ENCODE measurements at places on chromosomes 12 and 14.

DNA sequence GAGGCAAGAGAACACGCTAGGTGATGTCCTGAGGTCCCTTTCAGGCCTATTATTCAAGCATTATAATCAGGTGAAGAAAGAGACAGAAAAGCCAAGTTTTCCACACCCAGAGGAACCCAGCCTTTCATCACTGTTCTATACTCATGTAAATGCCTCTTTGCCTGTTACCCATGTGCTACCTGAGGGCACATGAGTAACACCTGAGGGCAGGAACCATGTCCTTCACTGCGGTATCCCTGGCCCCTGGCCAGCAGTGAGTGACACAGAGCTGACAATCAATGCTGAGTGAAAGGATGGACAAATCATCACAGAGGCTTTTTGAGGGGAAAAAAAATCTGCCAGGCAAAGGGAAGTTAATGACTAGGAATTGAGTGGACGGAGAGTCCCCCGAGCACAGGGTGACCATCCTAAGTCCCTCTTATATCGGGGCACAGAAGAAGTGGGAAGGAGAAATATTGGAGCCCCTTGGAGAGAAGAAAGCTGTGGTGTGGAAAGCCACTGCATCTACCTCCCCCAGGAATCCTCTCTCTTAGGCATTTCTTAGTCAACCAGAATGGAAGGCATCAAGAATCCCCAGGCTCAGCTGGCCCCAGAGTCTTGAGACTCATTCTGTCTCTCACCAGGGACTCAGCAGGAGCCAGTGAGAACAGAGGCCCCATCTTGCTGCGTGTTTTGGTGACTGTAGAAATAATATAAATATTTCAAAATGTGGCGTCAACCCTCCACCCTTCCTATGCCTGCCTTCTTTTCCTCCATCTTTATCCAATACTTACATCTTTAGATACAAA, 212.9 kb downstream of the DPF3 start:
- no peak for DNase-seq

DNA sequence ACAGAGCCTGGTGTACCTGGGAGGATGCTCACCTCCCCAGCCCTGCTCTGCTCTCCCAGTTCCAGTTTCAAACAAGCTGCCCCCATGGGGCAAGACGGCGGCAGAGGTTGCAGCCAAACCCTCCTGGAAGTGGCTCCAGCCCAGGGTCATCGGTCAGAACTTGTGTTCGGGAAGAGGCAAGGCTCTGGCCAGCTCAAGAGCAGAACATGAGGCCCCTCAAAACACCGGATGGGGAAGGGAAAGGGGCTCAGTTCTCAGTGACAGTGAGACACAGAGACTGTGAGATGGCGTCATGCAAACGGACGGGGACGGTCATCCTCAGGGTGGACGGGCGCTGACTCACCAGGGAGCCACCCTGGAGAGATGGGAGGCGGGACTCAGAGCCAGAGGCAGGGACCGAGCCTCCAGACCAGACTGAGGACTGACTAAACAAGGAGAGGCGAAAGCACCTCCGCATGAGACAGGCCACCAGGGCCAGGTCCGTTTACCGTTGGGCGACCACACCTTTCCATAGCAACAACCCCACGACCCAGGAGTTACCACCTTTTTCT, 63.9 kb upstream of the GALNT9 start:
- no peak for DNase-seq

- DNase-seq, result no peak
Measured at GRCh38 chr14:72608391-72609204, 285.3 kb downstream of the DPF3 start.

- no peak for DNase-seq
Measured at GRCh38 chr12:6215932-6216494, 15.8 kb downstream of the CD9 start.

GRCh38 chr12:30837595-30837994, 82.8 kb upstream of the CAPRIN2 start:
- no peak for DNase-seq

DNA sequence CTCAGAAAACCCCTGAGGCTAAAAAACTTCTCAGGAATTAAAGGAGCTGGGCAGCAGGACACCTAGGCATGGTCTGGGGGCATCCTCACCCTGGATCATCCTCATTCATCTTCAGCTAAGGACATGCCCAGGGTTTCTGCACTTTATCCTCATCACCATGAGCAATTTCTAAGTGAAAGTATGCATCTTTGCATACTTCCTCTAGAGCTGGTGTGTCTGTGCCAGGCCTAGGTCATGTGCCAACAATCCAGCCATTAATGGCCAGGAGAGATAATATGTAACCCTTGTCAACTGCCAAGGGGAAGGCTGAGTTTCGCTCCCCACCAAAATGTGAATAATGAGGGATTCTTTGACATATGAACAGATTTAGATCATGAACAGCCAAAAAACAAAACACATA, 160.5 kb downstream of the KITLG start:
- no peak for DNase-seq

- DNase-seq, result no peak
Measured at GRCh38 chr12:125276567-125276966, 211.3 kb downstream of the AACS start.

GRCh38 chr12:114858388-114859146, 174.6 kb upstream of the TBX3 start:
- DNase-seq, result no peak

DNA sequence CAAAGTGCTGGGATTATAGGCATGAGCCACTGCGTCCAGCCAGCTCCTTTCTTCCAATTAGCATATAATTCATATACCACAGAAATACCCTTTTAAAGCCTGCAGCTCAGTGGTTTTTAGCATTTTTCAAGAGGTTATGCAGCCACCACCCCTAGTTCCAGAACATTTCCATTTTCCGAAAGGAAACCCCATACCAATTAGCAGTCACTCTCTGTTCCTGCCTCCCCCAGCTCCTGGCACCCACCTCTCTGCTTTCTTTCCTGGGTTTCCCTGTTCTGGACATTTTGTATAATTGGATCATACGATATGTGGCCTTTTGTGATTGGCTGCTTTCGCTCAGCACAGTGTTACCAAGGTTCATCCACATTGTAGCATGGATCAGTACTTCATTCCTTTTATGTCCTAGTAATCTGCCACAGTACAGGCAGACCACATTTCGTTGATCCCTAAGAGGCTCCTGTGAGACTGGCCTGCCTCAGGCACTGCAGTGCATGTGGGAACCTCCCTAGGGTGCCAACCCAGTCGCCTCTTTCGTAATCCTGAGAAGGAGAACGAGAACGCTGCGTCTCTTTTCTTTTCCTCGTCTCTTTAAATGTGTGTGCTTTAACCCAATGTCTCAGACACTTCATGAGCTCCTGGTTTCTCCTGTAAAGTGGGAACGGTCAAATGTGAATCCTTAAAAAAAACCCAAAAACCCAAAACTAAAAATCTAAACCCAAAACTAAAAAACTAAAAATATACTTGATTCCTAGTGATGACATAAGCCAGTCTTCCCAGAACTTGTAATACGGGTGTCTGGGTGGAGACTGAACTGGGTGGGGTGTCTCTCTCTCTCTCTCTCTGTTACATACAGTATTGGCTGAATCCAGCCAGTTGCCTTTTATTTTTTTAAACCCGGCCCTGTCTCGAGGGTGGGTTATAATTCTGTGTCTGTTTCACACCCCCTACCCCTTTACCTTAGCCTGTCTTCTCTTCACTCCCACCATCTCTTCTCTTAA, 14.7 kb downstream of the AACS start:
- no peak for DNase-seq

DNA sequence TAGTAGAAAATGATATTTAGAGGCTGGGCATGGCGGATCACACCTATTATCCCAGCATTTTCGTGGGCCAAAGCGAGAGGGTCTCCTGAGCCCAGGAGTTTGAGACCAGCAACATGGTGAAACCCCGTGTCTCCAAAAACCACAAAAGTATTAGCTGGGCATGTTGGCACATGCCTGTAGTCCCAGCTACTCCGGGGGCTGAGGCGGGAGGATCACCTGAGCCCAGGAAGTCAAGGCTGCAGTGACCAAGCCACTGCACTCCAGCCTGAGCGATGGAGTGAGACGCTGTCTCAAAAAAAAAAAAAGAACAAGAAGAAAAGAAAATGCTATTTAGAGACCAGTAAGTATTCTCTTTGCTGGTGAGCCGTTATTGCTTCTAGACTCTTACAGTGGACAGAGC, 79.2 kb upstream of the MDM1 start:
- DNase-seq, result no peak

DNA sequence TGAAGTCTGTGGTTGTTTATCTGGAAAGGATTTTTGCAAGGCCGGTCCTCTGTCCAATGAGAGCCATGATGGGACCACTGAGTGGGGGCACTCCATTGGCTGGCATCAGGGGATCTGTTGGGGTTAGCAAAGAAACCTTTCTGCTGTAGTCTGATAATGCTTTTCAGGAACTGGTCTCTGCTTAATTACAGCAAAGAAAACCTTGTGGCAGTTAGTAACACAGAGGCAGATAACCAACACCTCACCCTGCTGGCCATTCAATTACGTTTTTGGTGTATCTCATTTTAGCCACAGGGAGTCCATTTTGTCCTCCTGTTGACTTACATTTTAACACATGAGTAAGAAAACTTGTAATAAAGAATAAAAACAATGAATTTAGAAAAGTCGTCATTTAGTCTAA, 629.3 kb upstream of the MDGA2 start:
- DNase-seq, result no peak

DNA sequence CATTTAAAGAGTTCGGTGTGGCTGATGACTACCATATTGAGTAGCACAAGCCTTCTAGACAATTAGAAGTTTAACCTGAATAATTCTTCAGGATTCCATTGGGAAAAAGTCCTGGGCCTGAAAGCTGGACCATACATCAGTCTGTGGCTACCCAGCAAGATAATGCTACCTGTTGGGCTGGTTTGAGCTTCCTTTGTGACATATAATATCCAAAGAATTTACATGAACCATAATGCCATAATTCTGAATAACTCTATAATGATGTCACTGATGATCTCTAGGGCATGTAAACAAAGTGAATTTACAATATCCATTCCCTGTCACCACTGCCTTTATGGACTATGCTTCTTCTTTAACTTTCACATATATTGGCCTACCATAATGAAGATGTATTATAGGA, 3.8 kb upstream of the YBX3 start:
- no peak for DNase-seq

DNA sequence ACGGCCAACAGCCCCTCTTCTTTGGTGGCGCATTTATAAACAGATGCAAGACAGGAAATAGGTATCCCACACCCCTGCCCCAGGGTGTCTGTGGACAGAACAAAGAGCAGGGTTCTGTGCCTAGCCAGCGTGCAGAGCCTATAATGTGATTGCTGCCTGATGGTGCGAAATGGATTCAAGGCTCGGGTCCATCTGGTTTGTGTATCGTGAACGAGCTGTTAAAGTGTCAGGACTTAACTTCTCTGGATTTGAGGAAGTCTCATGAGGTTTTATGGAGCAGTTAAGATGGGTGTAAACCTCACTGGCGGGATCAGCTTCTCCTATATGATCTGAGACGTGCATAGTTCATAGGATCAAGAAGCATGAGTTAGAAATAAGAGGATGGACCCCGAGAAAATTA, 388.7 kb upstream of the TBX3 start:
- DNase-seq, result no peak

DNA sequence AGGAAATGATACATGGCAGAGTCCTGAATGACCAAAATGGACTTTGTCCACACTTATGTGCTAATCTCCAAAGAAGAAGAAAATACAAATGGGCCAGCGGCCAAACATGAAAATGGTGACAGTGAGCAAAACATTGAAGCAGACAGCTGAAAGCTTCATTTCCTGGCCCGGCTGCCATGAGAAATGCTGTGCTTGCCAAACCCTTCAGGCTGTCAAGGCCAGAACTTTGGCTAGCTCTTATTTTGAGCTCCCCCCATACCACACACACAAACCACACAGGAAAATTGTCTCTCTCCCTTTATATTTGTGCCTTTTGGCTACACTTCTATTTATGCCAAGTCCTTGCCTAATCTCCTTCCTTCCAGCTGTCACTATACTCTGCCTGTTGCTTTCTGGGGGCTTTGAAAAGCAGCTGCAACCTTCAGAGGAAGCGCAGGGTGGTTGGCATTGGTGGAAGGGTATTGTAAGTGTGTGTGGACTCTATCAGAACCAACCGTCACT, 323.8 kb downstream of the RAD51B start:
- no peak for DNase-seq

GRCh38 chr14:23644919-23645336, 8.8 kb downstream of the DHRS2 start:
- no peak for DNase-seq

DNA sequence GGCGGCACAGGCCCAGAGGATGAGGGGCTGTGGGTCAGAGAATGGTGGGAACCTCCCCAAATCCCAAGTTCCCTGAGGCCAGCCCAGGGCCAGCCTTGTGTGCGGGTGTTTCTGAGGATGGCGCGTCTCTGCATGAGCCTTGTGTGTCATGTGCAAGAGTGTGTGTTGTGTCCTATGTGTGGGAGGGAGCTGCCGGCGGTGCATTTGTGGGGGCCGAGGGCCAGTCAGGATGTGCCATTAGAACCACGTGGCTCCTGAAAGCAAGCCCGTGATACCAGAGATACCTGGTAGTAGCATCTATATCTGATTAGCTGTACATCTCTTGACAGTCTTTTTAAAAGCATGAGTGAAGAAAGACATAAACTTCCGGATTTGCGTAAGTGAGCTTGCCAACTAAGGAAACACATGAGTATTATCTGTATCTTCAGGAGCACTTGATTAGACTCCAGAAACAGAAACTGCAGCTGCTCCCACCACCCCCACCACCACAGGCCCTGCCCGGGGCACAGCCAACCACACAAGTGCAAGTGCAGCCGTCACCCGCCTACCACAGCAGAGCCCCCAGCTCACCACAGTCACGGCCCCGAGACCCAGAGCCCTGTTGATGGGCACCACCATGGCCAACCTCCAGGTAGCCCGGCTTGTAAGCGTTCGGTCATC, 19.2 kb downstream of the DDX51 start:
- no peak for DNase-seq

DNA sequence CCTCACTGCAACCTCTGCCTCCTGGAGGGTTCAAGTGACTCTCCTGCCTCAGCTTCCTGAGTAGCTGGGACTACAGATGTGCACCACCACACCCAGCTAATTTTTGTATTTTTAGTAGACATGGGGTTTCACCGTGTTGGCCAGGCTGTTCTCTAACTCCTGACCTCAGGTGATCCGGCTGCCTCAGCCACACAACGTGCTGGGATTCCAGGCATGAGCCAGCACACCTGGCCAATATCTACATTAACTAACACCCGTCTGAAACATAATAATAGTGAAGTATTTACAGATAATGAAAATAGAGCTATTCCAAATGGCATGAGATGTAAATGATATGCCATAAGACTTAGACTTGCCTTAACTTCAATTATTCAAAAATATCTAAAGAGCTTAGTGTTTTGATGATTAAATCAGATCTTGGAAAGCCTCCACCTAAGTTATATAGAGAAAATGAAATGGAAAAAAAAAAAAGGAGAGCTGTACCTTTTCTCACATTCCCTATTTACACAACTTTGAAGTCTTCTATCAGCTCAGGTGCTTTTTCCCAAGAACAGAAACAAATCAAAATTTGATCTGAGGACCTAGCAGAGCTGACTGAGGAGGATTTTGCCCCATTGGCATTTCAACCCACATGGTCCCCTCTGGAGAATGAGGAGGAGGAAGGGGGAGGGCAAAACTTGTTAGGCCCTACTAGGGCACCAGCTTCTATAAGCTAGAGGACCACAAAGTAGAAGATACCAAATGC, 309.2 kb downstream of the PRKD1 start:
- DNase-seq, result no peak

- DNase-seq, result no peak
Measured at GRCh38 chr14:88078525-88078924, 73.6 kb downstream of the GPR65 start.
